Effector memory CD4-positive, alpha-beta T cell (primary cell): ENCODE measurements at places on chromosomes 7 and 10.
A peak's percentile ranks its signal among the peaks of the same experiment; 100 is the strongest.

DNA sequence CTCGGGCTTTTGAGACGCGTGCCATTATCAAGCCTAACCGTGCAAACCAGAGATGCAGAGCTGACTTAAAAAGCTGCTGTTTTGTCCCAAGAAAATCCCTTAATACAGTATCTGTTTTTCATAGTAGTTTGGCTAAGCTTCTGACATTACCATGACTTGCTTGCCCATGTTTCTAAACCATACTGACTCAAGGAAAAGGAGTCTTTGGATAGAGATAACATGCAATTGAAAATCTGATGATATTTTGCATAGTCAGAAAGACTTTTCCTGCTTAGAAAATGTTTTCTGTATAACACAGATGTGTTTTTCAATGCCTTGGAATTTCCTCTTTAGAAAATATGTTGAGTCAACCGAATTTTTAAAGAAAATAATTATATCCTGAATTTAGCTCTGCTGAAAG, 21.5 kb upstream of the AKR1E2 start:
- no peak for DNase-seq

DNA sequence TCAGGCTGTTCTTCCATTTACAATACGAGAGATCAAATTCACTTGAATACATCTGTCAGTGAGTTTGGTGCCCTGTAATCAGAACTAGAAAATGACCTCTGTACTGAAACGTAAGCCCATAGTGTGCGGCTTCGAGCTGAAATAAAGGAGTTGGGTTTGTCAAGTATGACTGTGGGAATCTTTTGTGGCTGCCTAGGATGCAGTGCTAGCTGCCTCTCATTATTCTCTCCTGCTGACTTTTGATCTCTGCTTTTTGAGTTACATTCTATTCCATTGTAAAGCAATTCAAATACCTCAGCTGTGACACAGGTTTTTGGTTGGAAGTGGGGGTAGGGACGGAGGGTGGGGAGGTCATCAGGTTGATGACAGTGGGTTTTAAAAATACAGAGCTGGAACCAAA, 40.4 kb downstream of the ICA1 start:
- DNase-seq: no peak

GRCh38 chr10:24453404-24453830, 244.5 kb downstream of the KIAA1217 start:
- DNase-seq: no peak

GRCh38 chr10:115795964-115796363, 477.0 kb downstream of the GFRA1 start:
- DNase-seq: no peak

- DNase-seq: no peak
Observed at GRCh38 chr10:84607523-84607922, 279.1 kb downstream of the CCSER2 start.

GRCh38 chr7:1407892-1408291, 51.4 kb downstream of the MICALL2 start:
- DNase-seq: no peak

DNA sequence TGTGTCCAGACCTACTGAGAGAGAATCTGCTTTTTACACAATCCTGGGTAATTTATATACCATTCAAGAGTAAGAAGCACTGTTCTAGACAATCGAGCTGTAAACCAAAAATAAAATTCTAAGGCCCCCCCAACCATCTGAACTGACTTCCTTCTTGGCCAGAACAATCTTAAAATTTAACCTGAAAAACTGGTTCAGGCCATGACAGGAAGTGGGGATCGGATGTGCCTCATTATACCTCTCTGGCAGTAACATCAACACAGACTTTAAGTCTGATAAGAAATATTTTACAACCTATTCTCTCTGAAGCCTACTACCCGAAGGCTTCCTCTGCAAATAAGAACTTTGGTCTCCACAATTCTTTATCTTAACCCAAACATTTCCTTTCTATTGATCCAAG, 75.2 kb upstream of the KIF5B start:
- no peak for DNase-seq

DNA sequence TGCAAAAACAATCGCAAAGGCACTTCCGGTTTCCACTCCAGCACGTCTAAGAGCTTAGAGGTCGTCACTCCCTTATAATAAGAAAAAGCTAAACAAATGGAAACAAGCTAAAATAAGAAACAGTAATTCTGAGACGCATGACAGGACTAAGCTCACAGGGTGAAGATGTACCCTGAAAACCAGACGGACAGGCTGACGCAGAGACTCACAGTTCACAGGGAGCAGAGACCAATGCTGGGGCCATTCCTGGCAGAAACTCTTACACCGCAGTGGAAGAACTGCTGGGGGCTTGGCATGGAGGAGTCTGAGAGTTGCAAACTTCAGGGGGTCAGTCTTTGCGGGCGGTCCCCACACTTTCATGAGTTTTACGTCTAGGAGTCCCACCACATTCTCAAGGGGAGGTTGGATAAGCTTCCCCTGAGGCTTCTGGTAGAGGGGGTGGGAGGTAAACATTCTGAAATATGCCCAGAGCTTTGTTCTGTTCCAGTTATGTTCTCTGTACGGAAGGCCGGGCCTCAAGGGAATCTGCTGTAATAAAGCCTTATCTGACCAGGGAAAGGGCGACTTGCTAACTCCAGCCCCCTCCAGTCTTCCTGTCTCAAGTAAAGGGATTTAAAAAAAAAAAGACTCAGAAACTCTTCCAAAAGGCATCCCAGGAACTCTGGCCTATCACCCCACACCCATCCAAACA, 47.8 kb downstream of the BRI3 start:
- no peak for DNase-seq

DNA sequence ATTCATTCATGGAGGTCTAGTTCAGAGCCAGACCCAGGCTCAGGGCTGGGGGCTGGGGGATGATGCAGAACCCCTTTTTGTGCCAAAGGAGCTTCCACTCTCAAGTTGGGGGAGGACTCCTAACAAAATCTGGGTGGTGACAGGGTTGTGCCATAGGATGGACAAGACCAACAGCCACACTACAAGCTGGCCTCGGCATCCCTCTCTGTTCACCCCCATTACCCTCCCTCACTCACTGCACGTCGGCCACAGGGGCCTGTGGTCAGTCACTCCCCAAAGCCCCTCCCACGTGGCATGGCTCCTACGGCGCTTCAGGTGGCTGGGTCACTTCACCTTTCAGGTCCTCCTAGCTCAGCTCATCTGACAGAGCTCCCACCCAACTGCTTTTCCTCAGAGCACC, 348.7 kb upstream of the ZMIZ1 start:
- no peak for DNase-seq

DNA sequence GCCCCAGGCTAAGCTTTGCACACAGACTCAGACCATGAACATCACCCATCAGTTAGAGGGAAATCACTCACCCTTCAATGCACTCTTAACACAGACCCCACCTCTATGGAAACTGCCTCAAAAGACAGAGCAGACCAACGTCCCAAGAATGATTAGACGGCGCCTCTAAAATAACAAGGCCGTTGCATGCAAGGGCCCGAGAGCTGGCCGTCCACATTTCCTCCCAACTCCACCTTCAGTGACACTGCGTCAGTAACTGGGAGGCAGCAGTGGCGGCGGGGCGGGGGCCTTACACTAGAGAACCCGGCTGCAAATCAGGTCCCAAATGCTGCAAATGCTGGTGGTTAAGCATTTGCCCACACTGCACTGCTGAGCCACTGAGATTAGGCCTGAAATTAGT, 115.0 kb downstream of the PTPRN2 start:
- DNase-seq: no peak

GRCh38 chr7:151869455-151869854, 7.5 kb downstream of the PRKAG2 start:
- no peak for DNase-seq

GRCh38 chr10:91163269-91163868, 57.1 kb upstream of the PCGF5 start:
- peak; percentile 76 for DNase-seq

- DNase-seq: no peak
Observed at GRCh38 chr10:5968037-5968680, 9.2 kb downstream of the IL15RA start.

DNA sequence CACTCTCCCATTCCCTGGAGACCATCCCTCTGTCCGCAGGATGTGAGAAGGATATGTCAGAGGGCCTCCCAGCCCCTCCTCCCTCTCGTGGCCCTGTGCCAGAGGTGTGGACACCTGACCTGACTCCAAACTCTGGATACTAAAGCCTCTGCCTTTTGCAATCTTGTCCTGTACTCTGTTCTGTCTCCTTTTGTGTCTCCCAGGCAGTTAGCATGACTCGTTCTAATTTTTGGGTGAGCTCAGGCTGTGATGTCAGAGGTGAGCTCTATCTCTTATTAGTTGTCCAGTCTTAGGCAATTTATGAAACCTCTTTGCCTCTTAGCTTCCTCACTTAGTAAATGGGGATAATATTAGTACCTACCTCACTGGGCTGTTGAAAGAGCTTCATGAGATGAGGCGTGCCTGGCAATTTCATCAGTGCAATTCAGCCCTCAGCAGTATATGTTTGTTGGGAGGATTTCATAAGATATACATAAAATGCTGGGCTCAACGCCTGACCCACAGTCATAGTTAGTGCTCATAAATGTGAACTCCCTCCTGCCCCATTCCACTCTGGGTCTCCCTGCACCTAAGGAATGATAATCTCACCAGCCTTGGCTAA, 10.9 kb downstream of the MARVELD1 start:
- DNase-seq: no peak

DNA sequence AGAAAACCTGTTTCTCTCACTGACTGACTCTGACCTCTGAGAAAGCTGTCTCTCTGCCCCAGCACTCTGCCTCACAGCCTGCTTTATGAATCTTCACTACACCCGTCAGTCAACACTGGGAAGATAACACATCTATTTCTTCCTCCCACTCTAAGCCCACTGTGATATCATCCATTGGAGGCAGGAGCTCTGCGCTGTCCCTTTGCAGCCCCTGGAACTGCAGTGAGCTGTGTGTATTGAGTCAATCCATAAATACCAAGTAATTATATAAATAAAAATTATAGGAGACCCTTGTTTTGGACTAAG, 17.2 kb upstream of the FXYD4 start:
- DNase-seq: no peak

- no peak for DNase-seq
Observed at GRCh38 chr10:58335306-58336005, 650 bp downstream of the UBE2D1 start.

GRCh38 chr7:91875851-91876250, 4.7 kb downstream of the MTERF1 start:
- no peak for DNase-seq

DNA sequence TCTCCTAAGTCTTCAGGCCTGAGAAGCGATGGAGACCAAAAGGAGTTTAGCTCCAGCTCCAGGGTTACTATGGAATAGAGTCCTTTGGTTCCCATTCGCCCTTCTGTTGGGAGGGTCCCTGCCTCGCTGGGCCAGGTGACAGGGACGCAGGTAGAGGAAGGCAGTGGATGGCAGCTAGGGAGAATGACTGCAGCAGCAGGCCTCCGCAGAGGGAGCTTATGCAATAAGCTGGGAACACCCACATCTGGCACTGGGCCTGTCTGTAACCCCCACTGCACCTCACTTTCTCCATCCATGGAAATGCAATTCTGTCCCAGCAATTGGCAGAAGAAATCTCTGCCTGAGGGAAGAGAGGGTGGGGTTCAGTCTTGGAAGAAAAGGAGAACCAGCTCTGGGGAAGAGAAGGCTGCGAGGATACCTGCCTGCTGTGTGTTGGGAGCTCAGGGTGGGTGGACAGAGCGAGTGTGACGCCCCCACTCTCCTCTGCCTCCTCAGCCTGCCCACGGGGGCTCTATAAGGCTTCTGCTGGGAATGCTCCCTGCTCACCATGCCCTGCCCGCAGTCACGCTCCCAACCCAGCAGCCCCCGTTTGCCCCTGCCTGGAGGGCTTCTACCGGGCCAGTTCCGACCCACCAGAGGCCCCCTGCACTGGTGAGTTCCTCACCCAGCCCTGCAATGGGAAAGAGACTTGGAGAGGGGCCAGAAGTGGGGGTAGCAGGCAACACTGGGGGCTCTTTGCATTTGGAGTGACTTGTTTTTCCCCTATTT, 10.3 kb downstream of the EPHB6 start:
- DNase-seq: no peak

DNA sequence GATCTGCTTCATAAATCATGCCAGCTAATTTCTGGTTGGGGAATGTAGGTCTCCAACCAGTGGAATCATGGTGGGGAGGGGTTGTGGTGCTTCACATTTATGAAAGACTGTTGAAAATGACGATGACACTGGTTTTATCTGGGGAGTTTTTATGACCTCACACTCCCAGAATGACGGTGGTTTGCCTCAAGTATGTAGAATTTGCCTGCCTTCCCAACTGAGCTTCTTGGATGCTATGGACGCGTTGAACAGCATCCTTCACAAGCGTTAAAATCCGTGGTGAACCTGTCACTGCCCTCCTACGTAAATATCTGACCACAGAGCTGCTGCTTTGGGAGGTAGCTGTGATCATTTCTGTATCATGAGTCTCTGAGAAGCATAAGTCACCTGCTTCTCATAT, 3.3 kb downstream of the INSYN2A start:
- no peak for DNase-seq

DNA sequence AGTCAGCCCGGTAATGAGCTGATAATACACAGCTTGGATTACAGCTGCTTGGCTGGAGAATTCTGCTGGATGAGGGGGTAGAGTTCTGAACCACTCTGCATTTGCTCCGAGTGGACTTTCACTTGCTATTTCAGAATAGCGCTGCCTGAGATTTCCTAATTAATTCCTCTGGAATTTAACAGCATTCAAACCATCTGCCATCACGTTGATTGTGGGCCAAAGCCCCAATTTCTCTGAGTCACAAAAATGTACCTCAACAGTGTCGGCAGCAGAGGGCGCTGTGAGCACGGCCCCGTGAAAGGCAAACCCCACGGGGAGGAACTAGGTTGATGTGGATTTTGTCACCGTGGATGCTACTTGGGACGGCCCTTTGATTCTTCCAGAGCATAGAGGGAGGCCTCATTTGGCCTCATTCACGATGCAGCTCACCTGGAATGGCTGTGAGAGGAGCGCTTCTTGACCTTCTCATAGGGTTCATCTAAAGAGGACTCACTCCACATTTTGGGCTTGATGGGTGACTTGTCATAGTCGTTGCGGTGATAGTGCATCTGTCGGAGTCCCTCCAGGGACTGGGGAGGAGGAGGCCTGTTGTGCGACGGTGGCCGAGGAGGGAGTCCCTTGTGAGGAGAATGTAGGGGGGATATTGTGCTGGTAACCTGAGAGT, 73.3 kb downstream of the PRPF18 start:
- peak; percentile 45 for DNase-seq

DNA sequence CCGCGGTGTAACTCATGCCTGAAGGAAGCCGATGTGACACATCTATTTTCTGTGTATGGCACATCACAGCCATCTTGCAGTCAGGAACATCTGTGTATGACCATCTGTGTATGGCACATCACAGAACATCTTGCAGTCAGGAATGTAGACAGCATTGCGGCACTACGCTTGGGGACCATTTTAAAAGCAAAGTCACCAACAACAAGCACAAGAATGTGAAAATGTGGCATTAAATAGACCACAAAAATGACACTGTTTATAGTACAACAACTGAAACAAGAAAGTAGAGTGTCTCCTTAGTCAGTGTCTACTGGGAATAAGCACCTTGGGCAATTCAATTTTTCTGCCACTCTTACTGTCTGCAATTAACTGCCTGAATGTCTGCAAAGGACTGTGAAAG, 124.4 kb downstream of the HGF start:
- DNase-seq: no peak

GRCh38 chr10:78651287-78651686, 417.5 kb upstream of the ZMIZ1 start:
- no peak for DNase-seq

GRCh38 chr7:140479062-140479738, at the start of gene MKRN1:
MKRN1 (minus strand) TSS chr7:140479505; CDS start chr7:140479344, 161 bp downstream.
- peak; percentile 81 for DNase-seq

GRCh38 chr10:3494131-3494837, 290.7 kb downstream of the KLF6 start:
- no peak for DNase-seq
